ENCODE measurements at places on chromosomes 5 and 9. TPM values are rescaled to one million over a fixed set of nuclear protein-coding genes. Genes with fewer than 3 reads are reported as not detected.

DNA sequence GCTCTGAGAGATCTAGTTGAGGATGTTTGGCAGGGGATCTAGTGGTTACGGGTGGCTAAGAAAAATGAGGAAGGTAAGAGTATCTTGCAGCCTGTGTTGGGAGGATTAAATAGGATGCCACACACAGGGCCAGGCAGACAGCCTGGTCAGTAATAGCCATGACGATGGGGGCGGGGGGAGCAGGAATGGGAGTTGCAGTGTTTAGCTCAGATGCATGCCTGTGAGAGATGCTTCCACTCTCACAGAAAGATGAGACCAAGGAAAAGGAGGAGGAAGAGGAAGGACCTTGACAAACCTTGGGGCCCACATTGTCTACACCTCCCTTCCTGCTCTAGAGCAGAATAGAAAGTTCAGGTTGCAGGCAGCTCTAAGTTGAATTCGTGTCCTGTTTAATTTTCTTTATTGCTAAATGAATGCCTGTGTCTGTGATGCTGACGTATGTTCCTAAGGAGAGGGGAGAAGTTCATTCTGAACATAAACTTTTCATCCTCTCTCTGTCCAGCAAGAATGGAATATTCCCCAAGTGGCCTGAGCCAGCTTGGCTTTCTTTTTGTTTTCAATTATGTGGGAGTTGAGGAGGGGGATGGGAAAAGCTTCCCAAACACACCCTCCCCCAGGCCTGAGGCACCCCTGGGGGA lies 28.7 kb downstream of the TGFBI start:
- DNase-seq = no peak

- DNase-seq = no peak
These were observed 1763.7 kb downstream of the EFNA5 start for GRCh38 chr5:105907016-105907415.

DNA sequence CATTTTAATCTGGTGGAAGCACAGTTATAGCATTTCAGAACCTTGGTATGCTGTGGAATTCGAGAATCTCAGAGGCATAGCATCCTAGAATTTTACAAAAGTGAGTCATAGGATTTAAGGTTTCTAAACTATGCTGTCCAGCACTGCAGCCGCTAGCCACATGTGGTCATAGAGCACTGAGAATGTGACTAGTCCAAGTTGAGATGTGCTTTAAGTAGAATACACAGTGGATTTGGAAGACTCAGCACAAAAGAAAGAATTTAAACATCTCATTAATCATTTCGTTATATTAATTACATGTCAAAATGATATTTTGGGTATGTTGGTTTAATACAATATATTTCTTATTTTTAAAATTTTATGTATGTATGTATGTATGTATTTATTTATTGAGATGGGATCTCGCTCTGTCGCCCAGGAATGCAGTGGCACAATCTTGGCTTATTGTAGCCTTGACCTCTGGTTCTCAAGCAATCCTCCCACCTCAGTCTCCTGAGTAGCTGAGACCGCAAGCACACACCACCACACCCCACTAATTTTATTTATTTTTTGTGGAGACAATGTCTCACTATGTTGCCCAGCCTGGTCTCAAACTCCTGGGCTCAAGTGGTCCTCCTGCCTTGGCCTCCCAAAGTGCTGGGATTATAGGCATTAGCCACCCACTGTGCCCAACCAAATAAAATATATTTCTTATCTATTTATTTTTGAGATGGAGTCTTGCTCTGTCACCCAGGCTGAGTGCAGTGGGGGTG lies 20.4 kb upstream of the RPS14 start:
- no peak for DNase-seq

GRCh38 chr5:83156001-83156400 lies 78.7 kb downstream of the XRCC4 start:
- no peak for DNase-seq

The GDNF gene
- total RNA-seq = 0.18 TPM

The HRH2 gene
- total RNA-seq = 0.23 TPM
